HFFc6 (cell line): ENCODE measurements at places on chromosomes 1 and 21. TPM values are rescaled to one million over a fixed set of nuclear protein-coding genes. Genes with fewer than 3 reads are reported as not detected.

Gene KCNK2
- total RNA-seq, result 61.5 and 79.8 TPM in 2 replicates

Gene SRGAP2C
- total RNA-seq, result 13.8 to 25.7 TPM (median 22.5 TPM) in 3 replicates

- no peaks in the 10 kb centered on the region for H3K27me3 ChIP-seq
- peaks cover 42% of the 10 kb centered on the region for H3K36me3 ChIP-seq
- H3K4me3 ChIP-seq, result no peak overlapping the region
- peaks cover 47% of the 10 kb centered on the region for H3K4me1 ChIP-seq
- DNase-seq, result peak; percentile 21
Measured at GRCh38 chr1:40736085-40736531, 44.6 kb downstream of the NFYC start.

- peak; percentile 13 for DNase-seq
- no peaks in the 10 kb centered on the region for H3K27me3 ChIP-seq
- no peak overlapping the region for H3K27ac ChIP-seq
- H3K4me1 ChIP-seq, result peaks cover 37% of the 10 kb centered on the region
- H3K4me3 ChIP-seq, result peak overlapping the region; percentile 79; the same call in 1 of the 2 replicates
- H3K36me3 ChIP-seq, result no peaks in the 10 kb centered on the region
Measured at GRCh38 chr1:106924360-106924759, 132.1 kb upstream of the PRMT6 start.

- peaks cover 3% of the 10 kb centered on the region; the same call in 1 of the 2 replicates for H3K27me3 ChIP-seq
- no peak overlapping the region for H3K4me3 ChIP-seq
- no peak overlapping the region for H3K27ac ChIP-seq
- no peaks in the 10 kb centered on the region for H3K4me1 ChIP-seq
- peak; percentile 50 for DNase-seq
Measured at GRCh38 chr1:220281159-220281574, 8.9 kb upstream of the RAB3GAP2 start.
